ENCODE measurements at places on chromosomes 12 and 14.

- no peak for DNase-seq
Measured at GRCh38 chr14:83289390-83289789, 1755.7 kb upstream of the SEL1L start.

DNA sequence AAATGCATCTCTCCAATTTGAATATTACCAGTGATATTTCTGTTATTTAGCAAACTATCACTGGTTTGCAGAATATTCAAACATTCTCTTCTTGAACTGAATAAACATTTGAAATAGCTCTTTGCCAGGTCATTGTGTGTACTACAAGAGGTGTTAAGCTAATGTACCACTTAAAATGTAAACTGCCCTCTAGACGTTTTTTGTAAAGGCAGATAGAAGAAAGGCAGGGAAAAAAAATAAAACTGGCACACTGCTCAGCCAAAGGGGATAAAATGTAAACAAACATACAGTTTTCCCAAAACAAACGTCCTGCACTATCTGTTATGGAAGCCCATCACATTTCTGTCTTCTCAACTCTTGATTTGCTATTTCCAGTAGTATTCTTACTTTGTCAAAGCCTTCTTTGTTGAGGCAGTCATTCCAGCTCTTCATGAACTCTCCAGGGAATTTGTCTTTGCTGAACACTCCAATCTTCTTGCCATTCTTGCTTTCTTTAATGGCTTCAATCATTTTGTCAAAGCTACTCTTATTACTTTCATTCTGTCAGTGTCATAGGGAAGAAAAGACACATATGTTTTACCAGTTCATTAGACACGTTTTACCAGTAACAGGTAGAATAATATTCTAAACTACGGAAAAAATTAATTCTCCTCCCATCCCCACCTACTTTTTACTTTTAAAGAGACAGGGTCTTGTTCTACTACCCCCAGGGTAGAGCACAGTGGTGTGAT, 13.7 kb downstream of the SUPT16H start:
- DNase-seq = no peak

GRCh38 chr12:17884581-17884980, 205.4 kb downstream of the RERGL start:
- DNase-seq = no peak

DNA sequence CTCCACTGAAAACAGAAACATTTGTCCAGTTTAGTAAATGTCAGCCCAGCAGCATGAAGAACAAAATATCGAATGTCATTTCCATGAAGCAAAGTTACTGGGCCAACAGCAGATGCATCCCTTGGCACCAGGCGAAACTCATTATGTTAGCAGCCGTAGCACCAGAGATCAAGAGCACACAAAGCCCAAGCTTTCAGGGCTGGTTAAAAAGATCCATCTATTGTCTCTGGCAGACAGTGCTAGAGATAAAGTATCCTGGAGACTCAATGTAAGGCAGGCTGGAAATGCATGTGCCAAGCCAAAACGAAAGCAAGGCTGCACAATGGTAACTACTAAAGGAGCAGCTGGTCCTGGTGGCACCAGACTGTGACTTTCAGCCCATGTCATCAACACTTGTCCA, 120.3 kb upstream of the PLEKHG7 start:
- DNase-seq = no peak

DNA sequence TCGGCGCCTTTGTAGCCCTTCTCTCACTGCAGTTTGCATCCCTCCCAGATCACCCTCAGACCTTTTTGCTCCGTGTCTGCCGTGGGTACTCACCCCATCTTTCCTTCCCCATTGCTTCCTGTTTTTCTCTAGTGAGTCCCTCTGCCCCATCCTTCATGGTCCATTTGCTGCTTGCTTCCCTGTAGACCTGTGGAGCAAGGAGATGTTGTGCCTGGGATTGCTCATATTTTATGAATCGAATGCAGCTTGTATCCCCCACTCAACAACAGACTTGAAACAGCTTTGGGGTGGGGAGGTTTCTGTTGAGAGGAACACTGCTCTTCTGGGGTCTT, 661 bp downstream of the DENR start:
- no peak for DNase-seq

- DNase-seq = no peak
Measured at GRCh38 chr14:101654051-101654450, 92.8 kb downstream of the DIO3 start.
